Stimulated activated naive CD4-positive, alpha-beta T cell (primary cell): ENCODE measurements at places on chromosomes 3 and 15.
A peak's percentile ranks its signal among the peaks of the same experiment; 100 is the strongest.

- DNase-seq: no peak
These were observed 78.0 kb upstream of the SNRPA1 start for GRCh38 chr15:101372960-101373525.

- no peak for DNase-seq
These were observed 16.3 kb upstream of the ERC2 start for GRCh38 chr3:56484525-56485032.

GRCh38 chr3:41199866-41200668 is 762 bp downstream of the CTNNB1 start:
- DNase-seq: peak; percentile 57

GRCh38 chr15:101099183-101099582 is 152.7 kb downstream of the CHSY1 start:
- no peak for DNase-seq

- no peak for DNase-seq
These were observed 63.0 kb downstream of the NCEH1 start for GRCh38 chr3:172647823-172648222.

DNA sequence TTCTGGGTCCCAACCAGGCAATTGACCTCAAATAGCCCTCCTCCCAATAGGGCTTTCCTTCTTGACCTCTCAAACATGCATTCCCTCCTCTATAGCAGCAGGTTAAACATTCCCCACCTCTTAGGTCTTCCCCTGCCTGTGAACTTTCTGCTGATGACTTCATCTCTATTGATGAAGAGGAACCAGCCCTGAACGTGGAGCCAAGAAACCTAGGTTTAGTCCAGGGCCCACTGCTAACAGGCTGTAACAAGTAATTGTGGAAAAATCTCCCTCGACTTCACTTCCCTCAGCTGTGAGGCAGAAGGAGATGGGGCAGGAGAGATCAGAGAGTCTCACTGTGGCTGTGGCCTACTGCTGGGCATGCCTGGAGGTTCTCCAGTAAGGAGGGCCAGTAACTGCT is 24.7 kb downstream of the ILDR1 start:
- no peak for DNase-seq

DNA sequence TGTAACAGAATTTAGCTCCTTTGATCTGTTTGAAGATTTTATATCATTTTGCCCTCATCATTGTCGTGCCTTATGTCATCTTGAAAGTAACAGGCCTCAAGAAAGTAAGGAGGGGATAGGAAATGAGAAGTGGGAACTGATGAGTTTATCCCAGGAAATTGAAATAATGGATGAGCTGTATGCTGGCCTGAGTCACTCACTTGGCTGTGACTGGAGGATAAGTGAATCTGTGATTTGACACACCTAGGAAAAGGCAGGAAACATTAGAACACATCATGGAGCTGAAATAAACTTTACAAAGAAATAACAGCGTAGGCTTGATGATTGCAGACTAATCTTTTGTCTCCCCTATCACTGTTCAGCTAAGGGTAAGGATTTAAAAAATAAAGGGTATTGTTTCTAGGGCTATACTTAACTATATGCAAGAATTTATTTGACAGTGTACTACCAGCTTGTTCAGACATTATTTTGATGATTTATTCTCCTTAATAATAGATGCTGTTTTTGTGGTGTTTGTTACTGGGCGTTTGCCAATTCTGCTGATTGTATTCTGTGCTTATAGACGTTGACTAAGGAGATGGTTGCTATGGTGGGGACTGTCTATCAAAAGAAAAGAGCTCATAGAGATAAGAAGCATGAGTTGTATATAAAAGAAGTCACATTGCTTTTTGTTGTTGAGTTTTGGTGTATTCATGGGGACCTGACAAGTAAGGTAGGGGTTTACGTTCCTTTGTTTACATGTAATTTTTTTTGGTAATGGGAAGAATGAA is 105.6 kb upstream of the ROPN1 start:
- DNase-seq: no peak

DNA sequence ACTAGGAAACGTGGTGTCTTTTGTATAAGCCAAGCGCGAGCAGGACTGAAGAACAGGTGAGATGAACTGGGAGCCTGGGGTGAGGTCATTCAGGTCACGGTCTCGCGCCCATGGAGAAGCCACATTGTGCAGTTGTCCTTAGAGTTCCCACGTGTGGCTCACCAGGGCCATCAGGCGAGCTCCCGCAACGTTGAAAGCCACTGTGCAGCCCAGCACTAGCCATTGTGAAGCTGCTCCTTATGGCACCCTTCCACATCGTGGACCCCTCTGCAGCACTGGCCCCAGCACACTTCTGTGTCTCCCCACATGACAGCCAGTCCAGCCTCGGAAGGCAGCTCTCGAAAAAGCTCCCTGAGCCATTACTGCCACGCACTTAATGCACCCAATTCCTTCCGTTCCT is 7.6 kb upstream of the APBA2 start:
- no peak for DNase-seq

DNA sequence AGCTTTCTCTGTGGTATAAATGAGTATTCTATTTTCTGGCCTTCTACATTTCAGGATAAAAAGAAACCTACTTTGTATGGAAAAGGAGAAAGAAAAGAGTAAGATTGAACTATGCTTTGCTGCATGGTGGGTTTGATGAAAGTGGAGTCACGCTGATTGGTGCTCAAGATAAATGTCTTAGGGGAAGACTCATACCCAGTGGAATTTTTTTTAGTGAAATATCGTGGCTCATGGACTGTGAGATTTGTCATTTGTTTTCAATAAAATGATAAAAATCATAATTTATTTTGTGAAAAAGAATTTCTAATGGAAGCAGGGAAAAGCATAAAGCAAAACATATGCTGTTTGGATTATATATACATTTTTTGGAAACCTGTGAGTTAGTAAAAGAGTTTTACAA is 292.5 kb downstream of the ZPLD1 start:
- no peak for DNase-seq
